ENCODE measurements at places on chromosomes 3 and 15. TPM values are rescaled to one million over a fixed set of nuclear protein-coding genes. Genes with fewer than 3 reads are reported as not detected.

GOLGA6L9 gene
- 1.8 TPM for total RNA-seq

GRCh38 chr15:43408789-43409188 is 37.9 kb downstream of the TUBGCP4 start:
- no peak overlapping the region for H3K27ac ChIP-seq
- H3K27me3 ChIP-seq: no peaks in the 10 kb centered on the region
- no peak overlapping the region for H3K4me3 ChIP-seq
- no peaks in the 10 kb centered on the region for H3K4me1 ChIP-seq

H1-8 gene
- not detected for total RNA-seq

GRCh38 chr3:63814237-63814636 is 4.9 kb upstream of the C3orf49 start:
- no peak overlapping the region for H3K4me3 ChIP-seq
- no peaks in the 10 kb centered on the region for H3K4me1 ChIP-seq
- no peaks in the 10 kb centered on the region for H3K36me3 ChIP-seq
- H3K27ac ChIP-seq: no peak overlapping the region
- no peak for DNase-seq

GRCh38 chr15:70875001-70875782 is 17.0 kb downstream of the THAP10 start:
- H3K27ac ChIP-seq: no peak overlapping the region
- no peak for DNase-seq
- H3K36me3 ChIP-seq: no peaks in the 10 kb centered on the region
- H3K27me3 ChIP-seq: no peaks in the 10 kb centered on the region

TNFAIP8L3 gene
- 42.0 TPM for total RNA-seq

SH2D7 gene
- not detected for total RNA-seq

DAZL gene
- total RNA-seq: not detected

PTPN9 gene
- total RNA-seq: 20.9 TPM

Measured in thoracic aorta (tissue), 2 donors.